ENCODE measurements at places on chromosomes 12 and 14.

GRCh38 chr12:27623645-27624044 is 72.6 kb upstream of the REP15 start:
- no peak for DNase-seq

- DNase-seq: no peak
Observed at GRCh38 chr12:41230756-41231155, 42.6 kb downstream of the PDZRN4 start.

- DNase-seq: no peak
Observed at GRCh38 chr12:84760091-84760865, 152.3 kb downstream of the SLC6A15 start.

DNA sequence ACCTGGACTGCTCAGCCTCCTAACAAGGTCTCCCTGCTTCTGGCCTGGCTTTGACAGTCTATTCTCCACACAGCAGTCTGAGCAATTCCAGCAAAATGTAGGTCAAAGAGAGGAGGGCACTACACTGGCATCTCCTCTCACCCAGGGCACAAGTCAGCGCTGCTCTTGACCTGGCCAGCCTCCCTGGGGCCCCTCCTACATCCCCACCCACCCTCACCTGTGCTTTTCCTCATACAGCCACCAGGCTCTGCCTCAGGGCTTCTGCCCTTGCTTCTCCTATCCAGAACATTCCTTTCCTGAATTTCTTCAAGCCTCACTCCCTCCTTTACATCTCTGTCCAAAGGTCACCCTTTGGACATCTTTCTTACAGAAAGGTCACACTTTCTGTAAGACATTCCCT is 33.7 kb downstream of the GALNT4 start:
- no peak for DNase-seq

DNA sequence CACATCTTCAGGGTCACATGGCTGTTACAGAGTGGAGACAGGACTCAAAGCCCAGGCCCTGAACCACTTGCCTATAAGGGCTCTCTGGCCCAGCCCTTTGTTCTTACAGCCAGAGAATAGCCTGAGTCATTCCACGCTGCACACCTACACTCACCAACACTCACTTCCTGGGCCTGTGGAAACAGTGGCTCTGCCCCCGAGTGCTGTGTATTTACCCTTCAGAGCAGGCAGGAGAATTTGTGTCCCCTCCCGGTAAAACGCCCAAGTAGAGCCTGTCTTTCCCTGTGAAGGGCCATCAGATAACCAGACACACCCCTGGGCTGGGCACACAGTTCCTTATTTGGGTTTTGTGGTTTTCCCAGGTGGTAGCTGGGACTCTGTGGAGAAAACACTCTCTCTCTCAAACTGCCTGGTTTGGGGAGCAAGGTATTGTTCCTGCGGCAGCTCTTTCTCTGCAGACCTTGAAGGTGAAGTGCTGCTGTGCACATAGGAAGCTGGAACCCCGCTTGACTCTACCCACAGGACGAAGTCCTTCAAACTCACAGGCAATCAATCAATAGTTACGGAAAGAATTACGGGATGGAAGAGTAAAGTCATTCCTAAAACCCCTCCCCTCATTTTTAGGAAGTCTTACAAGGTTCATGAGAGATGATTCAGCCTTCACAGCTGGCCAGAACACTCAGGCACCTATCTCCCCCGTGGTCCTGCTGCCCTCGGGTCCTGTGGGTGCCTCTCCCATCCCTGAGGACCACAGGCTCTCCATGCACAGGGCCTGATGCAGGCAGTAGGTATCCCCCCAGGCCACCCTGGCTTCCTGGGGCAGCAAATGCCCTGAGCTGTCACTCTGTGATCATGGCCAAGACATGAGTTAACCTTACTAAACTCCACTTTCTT is 20.3 kb downstream of the FIGNL2 start:
- DNase-seq: no peak

GRCh38 chr14:42224053-42224888 is 617.6 kb downstream of the LRFN5 start:
- no peak for DNase-seq

GRCh38 chr14:35068238-35069012 is 22.4 kb downstream of the FAM177A1 start:
- DNase-seq: no peak

- DNase-seq: no peak
Observed at GRCh38 chr12:110111476-110112334, 12.5 kb upstream of the IFT81 start.

GRCh38 chr14:36438883-36439282 is 81.1 kb downstream of the NKX2-1 start:
- no peak for DNase-seq
